Hematopoietic multipotent progenitor cell (in vitro differentiated cells): ENCODE measurements at places on chromosomes 5 and 9. TPM values are rescaled to one million over a fixed set of nuclear protein-coding genes. Genes with fewer than 3 reads are reported as not detected.

Gene NTMT1
- total RNA-seq: 18.9 TPM

Gene MROH2B
- total RNA-seq: not detected

DNA sequence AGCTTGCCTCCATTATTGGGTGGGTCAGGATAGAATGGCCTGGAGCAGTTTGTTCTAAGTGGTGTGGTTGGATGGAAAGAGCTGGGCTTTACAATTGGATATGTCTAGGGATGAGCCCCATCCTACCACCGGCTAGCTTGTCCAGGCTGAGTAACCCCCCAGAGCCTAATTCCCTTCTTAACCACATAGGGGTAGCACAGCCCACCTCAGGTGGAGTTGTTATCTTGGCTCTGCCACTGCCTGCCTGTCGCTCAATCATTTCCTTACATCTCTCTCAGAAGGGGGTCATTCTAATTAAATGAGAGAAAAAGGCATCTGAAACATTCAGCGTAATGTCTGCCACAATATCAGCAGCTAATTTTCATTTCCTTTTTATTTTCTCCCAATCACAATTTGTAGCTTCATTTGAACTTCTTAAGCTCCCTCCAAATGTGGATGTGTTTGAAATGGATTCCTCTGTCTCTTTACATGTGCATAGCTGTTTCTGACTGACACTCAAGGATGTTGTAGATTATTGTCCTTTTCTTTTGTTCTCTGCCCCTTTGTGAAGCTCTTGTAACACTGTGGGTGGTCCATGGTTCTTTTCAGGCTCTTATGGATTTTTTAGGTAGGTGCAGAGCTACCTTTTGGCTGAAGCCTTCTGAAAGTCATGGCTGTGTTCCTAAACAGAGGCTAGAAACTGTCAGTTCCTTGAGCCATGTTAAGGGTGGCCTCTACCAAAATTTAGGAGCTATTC lies 383.1 kb upstream of the KLF4 start:
- no peak for DNase-seq

DNA sequence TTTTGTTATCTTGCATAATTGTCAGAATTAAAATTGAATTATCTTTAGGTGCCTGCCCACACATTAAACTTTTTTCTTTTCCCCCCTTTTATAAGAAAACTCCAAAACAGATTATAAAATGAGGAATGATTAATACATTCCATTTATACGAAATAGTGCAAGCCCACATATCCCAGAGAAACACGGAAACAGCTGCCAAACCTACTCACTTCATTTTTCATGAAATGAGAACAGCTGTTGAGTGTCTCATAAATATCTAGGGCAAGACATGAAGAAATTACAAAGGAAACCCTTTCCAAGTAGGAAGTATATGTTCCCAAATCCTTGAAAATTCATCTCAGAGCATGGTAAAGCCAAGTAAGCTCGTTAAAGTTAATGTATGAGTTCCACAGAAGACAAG lies 459.4 kb upstream of the NMUR2 start:
- no peak for DNase-seq

Gene CARD9
- 23.4 TPM for total RNA-seq

DNA sequence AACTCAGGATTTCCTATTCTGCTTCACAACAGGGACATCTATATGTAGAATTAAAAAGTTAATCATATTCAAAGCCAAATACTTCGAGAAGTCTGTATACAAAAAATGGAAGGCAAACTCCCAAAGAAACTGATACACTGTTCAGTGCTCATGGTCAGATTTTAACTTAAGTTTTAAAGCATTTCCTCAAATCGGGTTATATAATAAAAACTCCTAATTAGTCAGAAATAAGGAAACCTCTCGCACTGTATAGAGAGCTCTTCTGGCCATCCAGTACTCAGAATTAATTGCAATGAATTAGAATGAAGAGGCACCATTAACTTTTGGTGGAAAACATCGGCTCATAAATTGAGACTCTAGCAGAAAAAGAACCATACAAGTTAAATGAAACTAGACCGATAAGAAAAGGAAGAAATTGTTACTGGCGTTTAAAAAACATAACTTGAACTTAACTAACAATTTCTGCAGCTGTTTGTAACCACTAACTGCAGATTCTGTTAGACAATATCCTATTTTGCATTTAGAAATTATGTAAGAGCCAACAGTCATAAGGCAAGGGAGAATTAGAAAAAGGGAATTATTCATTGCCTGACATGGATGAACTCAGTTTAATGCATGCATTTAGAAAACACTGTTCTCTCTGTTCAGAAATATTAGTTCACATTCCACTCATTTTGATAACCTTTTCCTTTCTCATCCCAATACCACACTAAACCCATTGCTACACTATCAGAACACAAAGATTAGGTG lies 96.6 kb downstream of the FNBP1 start:
- no peak for DNase-seq

GRCh38 chr5:157215514-157216167 lies 35.0 kb downstream of the ITK start:
- DNase-seq: no peak

Gene ELOVL7
- total RNA-seq: 8.1 TPM

Gene PCDHGA10
- 1.1 TPM for total RNA-seq

Gene LRRTM2
- 0.27 TPM for total RNA-seq

DNA sequence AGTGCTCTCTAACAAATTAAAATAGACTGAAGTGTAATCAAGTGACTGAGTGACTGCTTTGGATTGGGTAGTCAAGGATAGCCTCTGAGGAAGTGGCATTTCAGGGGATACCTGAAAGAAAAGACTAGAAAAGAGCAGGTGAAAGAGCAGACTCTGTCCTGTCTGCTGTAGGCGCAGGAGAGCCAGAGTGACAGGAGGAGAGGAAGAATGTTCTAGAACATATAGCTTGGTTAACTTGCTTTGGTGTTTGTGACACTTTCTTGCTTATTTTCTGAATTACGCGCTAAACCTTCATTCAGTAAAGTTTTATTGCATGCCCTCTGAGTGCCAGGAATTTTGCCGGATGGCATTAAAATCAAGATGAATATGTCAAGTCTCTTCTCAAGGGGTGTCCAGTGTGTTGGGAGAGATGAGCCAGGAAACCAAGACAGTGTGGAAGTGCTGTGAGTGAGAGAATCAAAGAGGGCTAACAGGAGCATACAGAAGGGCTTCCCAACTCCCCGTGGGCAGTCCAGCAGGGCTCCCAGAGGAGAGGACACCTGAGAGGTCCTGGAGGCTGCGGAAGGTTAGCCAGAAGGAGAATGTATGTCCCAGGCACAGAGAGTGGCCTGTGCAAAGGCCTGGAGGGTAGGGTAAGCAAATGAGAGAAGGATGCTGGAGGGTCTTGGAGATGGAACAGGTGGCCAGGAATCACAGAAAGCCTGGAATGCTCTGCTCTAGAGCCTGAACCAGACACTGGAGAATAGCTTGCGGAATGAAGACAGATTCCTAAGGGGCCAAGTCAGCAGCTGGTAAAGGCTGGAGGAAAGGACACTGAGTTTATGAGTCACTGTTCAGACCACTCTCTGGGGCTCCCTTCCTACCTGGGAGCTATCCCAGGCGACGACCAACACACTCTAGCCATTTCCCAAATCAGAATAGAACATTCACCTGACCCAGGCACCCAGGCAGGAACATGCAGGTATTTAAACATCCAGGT lies 59.3 kb downstream of the SLC22A5 start:
- no peak for DNase-seq

DNA sequence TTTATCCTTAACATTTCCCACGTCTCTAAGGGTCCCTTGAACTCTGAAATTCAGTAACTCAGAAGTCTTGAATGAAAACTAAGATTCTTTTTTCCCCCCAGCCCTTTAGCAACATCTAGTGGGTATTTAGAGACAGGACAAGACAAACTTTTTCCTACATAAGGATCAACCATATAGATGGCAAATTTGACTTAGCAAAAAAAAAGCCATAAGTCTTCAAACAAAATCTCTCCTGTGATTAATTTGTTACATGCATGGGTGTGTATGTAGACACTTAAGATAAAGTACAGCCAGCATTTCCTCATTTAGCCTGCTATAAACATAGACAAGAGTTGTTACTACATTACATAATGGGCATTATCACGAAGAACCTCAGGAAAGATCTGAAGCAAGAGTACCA lies 29.1 kb upstream of the ANKRD31 start:
- DNase-seq: peak; percentile 78

Gene PRLR
- total RNA-seq: under 0.01 TPM

Gene CCNO
- total RNA-seq: under 0.01 TPM
